ENCODE measurements at places on chromosomes 5 and 9.

GRCh38 chr5:57858905-57859304, 376.3 kb upstream of the ACTBL2 start:
- DNase-seq = no peak

DNA sequence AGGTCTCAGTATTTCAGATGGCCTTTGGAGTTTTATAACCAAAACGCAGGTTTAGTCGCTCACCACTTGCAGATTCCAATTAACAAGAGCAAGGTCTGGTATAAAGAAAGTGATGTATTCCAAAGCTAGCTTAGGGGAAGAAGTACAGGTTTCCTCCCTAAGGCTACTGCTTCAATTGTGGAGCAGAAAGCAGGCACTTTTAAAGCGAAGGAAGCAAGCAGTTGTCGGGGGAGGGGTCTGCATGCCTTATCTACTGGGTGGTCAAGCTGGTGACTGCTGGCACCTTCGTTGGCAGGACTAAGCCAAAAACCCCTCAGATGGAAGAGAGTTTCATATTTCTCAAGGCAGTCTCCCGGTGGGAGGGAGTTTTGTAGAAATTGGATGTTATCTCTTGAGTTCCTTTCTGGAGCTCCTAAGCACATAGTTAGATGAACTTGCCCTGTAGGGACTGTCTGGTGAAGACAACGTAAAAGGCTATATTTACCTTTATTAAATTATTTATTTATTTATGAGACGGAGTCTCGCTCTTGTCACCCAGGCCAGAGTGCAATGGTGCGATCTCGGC, 1.6 kb upstream of the TMEM245 start:
- no peak for DNase-seq

- peak; percentile 95 for DNase-seq
Observed at GRCh38 chr5:138632900-138633489, 57.8 kb upstream of the HSPA9 start.

DNA sequence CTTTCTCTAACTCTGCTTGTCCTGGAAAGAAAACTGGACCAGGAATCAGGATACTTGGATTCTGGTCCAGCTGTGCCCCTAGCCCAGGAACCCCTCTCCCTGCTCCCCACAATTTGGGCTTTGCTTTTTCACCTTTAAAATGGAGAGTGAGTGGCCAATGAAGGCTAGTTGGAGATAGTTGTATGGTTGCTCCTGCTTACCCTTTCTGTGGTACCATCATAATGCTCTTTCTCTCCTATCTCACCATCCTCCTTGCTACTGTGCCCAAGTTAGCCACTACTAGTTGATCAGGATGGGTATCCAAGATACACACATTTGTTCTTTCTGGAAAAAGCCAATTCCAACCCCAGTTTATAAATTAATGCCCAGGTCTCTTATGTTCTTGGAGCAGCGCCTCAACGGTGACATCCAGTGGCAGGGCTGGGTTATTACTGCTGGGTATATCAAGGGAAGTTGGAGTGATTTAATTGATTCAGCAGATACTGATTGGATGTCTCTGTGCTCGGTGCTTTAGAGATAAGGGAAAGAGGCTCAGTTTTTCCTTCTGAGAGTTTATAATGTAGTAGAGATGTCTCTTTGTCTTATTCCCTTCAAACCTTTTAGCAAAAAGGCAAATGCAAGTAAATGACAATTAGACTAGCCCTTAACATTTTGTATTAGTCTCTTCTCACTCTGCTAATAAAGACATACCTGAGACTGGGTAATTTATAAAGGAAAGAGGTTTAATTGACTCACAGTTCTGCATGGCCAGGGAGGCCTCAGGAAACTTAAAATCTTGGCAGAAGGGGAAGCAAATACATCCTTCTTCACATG, 38.5 kb downstream of the FAXDC2 start:
- peak; percentile 5 for DNase-seq

GRCh38 chr9:5838884-5839571, 6.1 kb upstream of the ERMP1 start:
- peak; percentile 56 for DNase-seq

DNA sequence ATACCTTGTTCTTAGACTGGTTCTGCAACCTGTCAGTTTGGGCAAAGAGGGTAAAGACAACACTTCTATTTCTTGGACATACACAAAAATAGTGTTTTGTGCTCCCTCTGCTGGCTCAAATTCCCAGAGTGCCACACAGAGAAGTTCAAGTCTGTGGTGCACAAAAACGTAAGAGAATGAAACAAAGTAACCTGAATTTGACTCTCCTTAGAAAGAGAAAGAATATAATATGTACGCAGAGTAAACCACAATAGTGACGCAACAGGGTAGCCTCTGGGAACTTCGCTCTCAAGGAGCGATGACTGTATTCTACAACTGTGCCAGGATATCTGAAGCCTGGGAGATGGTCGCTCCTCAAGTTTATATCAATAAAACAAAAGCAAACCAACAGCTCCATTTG, 18.5 kb downstream of the DDX31 start:
- DNase-seq = no peak

- DNase-seq = no peak
Observed at GRCh38 chr9:133485531-133486260, 6.8 kb upstream of the SLC2A6 start.

GRCh38 chr5:151310932-151311331, 7.4 kb upstream of the SLC36A3 start:
- DNase-seq = no peak

- no peak for DNase-seq
Observed at GRCh38 chr5:1181451-1182359, 19.7 kb upstream of the SLC6A19 start.

DNA sequence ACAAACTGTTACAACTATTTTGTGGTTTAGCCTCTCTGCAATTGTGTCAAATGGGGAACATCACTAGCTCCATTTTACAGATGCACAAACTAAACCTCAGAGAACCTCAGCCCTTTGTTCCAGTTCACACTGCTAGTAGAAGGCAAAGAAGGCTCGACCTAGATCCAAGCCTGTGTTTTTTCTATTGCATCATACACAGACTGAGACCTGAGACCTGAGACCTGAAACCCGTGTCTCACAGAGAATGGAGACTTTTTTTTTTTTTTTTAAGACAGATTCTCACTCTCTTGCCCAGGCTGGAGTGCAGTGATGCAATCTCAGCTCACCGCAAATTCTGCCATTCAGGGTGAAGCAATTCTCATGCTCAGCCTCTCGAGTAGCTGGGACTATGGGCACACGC, 120.8 kb downstream of the GALNT10 start:
- DNase-seq = no peak

- DNase-seq = no peak
Observed at GRCh38 chr9:131422241-131422792, 28.4 kb downstream of the PRRC2B start.

- no peak for DNase-seq
Observed at GRCh38 chr9:116524778-116525470, 162.2 kb upstream of the TRIM32 start.

DNA sequence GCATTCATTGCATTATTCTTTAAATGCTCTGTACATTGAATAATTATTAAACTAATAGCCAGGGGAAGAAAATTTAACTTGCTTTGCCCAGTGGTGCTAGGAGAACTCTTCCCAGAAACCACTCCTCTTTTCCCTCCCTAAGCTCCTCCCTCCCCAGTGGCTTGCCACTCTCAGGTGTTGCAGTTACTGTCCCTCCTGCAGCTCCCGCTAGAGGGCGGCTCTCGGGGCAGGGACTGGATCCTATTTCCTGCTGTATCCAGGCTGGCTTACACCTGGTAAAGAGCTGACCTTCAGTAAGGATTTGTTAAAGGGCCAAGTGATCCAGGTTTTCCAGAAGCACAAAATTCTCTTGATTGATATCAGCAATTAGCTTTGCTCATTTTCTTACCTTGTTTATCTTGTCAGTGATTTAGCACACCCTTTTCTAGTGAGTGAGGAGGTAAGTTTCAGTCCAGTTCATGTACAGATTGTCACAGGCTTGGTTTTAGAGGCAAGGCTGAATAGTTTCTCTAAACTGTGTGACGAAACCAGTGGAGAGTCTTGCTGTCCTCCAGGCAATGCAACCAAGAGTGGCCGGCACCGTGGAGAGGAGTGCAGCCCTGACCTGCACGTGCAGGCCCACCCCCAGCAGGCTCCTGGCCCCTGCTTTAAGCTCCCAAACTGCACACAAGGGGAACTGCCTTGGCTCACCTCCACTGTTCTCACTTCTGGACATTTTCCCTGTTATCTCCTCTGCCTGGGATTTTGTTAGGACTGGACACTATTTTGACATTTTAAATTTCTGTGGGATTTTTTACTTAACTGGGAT, 423.8 kb downstream of the SPOCK1 start:
- DNase-seq = peak; percentile 64

GRCh38 chr9:110334183-110334582, 3.5 kb downstream of the TXNDC8 start:
- DNase-seq = no peak

- no peak for DNase-seq
Observed at GRCh38 chr5:172788771-172789686, 18.0 kb upstream of the DUSP1 start.

GRCh38 chr9:86830356-86830755, 117.0 kb downstream of the GAS1 start:
- no peak for DNase-seq

DNA sequence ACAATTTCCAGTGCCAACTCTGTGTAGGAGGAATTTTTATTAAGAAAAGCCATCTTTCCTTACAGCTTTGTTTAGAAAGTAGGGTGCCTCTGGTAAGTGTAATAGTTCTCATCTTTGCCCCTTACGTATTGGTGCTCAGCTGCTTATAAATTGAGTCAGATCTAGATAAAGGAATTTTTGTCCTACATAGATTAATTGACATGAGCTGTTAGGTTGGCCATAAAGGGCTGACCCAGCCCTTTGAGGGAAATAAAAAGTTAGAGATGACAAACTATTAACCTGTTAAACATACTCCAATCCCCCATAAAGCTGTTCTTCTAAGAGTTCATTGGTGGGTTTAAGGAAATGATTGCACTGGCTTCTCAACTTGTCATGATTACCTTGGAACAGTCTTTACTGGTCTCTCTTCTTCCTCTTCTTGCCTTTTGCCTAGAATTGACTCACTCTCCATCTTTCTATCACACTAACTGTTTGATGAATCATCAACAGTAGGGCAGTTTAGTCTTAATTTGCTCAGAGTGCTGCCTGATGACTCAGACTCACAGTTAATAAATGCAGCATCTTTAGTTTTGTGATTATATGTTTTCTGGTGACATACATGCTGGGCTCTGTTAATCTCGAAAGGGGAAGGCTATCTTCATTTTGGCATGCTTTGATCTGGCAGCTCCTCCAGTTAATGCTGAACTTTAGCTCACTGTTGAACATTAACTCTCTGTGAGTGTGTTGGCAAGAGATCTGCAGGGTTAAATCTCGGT, 51.7 kb downstream of the ARHGAP26 start:
- no peak for DNase-seq

GRCh38 chr5:337563-338130, 16.1 kb downstream of the AHRR start:
- DNase-seq = peak; percentile 56

DNA sequence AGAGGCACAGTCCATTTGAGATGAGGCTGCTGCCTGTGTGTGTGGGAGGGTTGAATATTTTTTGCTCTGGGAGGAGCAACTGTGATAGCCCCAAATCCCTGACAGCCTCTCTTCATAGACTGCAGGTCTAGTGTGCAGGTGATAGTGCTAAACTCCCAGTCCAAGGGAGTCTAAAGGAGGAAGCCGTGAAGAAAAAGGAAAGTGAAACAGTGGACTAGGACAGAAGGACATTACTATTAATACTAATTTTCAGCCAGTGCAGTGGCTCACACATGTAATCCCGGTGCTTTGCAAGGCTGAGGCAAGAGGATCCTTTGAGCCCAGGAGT, 295.0 kb downstream of the PDE4D start:
- DNase-seq = no peak

- DNase-seq = no peak
Observed at GRCh38 chr5:73434461-73434860, 14.1 kb downstream of the FOXD1 start.

DNA sequence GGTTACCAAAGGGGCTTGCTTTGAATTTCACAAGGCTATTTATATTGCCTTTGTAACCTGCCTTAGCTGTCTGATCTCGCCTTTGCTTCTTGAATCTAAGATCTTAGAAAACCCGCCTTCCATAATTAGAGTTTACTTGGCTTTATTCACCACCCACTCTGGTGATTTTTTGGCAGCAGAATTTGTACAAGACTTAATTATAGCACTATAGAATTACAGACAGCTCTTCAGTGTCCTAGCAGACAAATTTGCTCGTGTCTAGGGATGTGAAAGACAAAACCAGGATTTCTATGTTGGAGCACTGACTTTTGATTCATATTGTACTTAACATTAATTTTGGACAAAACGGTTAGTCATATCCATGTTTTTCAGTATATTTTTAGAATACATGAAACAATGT, 306.6 kb downstream of the ADGRV1 start:
- no peak for DNase-seq

DNA sequence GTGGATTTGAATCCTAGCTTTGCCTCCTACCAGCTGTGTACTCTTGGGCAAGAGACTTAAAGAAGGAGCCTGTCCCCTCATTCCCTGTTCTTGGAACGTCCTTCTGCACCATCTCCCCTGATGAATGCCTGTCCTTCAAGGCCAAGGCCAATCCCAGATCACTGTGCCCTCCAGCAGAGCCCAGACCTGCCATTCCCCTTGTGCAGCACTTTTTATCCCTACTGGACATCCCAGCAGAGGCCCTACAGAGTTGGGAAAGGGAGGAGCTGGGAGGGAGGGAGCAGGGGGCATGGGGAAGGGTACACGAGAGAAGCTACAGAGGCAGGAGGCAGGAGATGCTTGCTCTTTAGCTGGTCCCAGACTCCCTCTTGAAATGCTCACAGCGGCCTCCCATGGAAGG, 223.9 kb downstream of the PBX3 start:
- DNase-seq = no peak

- no peak for DNase-seq
Observed at GRCh38 chr9:10026443-10026984, 586.3 kb downstream of the PTPRD start.

DNA sequence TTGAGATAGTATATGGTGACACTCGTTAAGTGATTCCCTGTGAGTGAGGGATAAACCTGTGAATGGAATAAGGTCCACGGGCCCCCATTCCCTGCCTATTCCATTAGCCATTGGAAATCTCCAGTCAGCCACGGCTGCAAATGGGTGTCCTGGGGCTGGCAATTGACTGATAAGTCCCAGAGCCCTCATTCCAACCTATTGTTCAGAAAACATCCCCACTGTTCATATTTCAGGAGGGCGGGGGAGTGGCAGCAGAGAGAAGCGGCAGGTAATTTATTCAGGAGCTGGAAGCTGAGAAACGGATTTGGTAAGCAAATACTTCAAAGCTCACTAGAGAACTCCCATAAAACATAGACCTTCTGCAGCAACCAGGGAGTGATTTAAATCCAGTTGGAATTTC, 42.0 kb downstream of the TMEM174 start:
- DNase-seq = no peak

GRCh38 chr9:110111868-110112267, 96.1 kb downstream of the C9orf152 start:
- no peak for DNase-seq

- no peak for DNase-seq
Observed at GRCh38 chr9:20790721-20791120, 106.7 kb downstream of the FOCAD start.
